ENCODE measurements at places on chromosomes 13 and 19.

DNA sequence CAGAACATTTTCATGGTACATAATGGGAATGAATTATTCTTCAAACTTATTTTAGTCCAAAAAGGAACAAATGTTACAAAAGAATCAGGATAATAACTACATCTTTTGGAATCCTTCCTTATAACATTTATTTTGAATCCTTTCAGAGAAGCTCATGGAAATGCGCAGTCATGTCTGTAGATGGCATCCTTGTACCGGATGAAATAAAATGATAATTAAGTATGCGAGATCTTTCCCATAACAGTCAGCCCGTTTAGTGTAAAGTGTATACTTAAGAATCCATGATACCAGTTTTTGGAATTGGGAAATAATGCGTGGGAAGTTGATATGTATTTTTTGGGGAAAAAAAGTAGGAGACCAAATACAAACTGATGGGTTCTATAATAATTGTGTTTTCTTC is 418.8 kb downstream of the GPC5 start:
- H3K4me3 ChIP-seq, result no peak overlapping the region
- no peaks in the 10 kb centered on the region for H3K36me3 ChIP-seq
- no peaks in the 10 kb centered on the region for H3K4me1 ChIP-seq
- H3K27ac ChIP-seq, result no peak overlapping the region
- no peak for DNase-seq

DNA sequence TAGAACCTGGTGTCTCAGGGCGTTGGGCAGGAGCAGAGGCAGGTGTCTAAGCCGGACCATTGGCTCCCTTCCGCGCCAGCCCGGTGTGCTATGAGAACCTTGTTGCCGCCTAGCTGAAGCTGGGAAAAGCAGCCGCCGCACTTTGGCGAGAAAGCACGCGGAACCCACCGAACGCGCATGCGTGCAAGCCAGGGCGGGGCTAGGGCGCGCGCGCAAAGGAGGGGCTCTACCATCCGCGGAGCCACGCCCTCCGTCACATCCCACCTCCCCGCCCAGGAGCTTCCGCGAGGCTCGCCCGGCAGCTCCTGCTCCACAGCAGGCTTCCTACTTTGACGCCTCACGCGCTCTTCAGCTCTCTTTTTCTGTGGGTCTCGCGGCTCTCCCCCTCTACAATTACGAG is 51.3 kb downstream of the WDR87 start:
- no peaks in the 10 kb centered on the region for H3K4me1 ChIP-seq
- no peaks in the 10 kb centered on the region for H3K36me3 ChIP-seq
- no peak overlapping the region for H3K27ac ChIP-seq

- DNase-seq, result no peak
- peak overlapping the region; percentile 40 for H3K4me3 ChIP-seq
- no peaks in the 10 kb centered on the region for H3K36me3 ChIP-seq
- no peaks in the 10 kb centered on the region for H3K4me1 ChIP-seq
These were observed 103.9 kb upstream of the DIAPH3 start for GRCh38 chr13:60267498-60268202.

GRCh38 chr13:46385946-46386345 is 1.1 kb downstream of the RUBCNL start:
- no peaks in the 10 kb centered on the region for H3K27me3 ChIP-seq
- no peak overlapping the region for H3K27ac ChIP-seq
- no peaks in the 10 kb centered on the region for H3K4me1 ChIP-seq
- no peak overlapping the region for H3K4me3 ChIP-seq

GRCh38 chr19:46118136-46118535 is 6.4 kb downstream of the IGFL3 start:
- no peak overlapping the region for H3K4me3 ChIP-seq
- DNase-seq, result no peak
- no peaks in the 10 kb centered on the region for H3K36me3 ChIP-seq
- H3K4me1 ChIP-seq, result no peaks in the 10 kb centered on the region

- H3K27me3 ChIP-seq, result no peaks in the 10 kb centered on the region
- no peak overlapping the region for H3K27ac ChIP-seq
- no peaks in the 10 kb centered on the region for H3K36me3 ChIP-seq
- H3K4me1 ChIP-seq, result no peaks in the 10 kb centered on the region
- DNase-seq, result no peak
- H3K4me3 ChIP-seq, result no peak overlapping the region
These were observed 913.2 kb upstream of the GPC6 start for GRCh38 chr13:92313382-92313781.

DNA sequence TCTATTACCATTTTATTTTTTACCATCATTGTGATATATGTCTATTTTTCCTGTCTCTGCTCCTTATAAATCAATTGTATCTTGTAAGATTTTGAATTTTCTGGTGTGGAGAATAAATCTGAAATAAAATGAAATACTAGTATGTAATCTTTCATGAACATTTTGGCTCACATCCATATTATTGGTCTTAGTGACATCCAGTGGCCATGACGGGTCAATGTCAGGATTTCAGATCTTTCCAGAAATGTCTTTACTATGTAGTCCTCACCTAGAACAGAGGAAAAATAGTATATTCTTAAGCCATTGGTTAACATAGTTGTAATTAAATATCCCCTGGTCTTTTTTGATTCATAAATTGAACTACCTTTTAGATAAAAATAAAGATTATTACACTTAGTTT is 109.8 kb upstream of the GPC6 start:
- no peaks in the 10 kb centered on the region for H3K27me3 ChIP-seq
- H3K36me3 ChIP-seq, result no peaks in the 10 kb centered on the region
- H3K4me3 ChIP-seq, result no peak overlapping the region
- no peak overlapping the region for H3K27ac ChIP-seq

- no peak overlapping the region for H3K27ac ChIP-seq
- no peaks in the 10 kb centered on the region for H3K36me3 ChIP-seq
- H3K27me3 ChIP-seq, result no peaks in the 10 kb centered on the region
- no peak for DNase-seq
- H3K4me3 ChIP-seq, result no peak overlapping the region
These were observed 66.9 kb upstream of the CACNA1A start for GRCh38 chr19:13573056-13573667.

DNA sequence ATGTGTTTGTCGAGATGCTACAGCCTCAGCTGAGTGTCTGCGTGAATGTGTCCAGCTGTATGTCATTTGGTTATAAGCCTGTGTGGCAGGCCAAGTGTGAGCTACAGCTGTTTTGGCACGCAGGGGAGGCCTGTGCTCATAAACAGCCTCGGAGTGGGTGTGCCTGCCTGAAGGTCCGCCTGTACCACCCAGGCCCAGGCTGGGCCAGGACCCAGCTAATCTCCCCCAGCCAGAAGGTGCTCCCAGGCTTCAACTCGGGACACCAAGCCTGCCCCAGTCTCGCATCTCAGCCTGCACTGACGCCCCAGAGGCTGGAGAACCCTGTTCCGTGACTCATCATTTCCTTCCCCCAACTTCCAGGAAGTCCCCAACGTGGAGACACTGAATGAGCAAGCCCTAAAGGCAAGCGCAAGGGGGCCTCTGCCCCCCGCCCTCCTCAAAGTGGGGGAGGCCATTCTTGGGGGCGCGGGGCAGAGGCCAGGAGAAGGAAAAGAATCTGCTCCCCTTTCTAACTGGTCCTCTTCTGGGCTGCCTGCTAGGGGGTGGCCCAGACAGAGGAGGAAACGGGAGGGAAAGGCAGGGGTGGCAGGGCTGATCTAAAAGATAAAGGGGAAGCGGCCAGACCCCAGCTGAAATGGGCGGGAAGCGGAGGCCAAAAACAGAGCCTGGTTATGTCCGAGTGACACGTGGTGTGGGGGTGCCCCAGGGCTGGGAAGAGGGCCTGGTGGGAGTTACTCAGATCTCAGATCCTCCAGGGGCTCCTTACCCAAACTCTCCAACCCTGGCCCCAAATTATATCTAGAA is 2.0 kb downstream of the SLC1A5 start:
- peak overlapping the region; percentile 92 for H3K4me3 ChIP-seq
- H3K36me3 ChIP-seq, result peaks cover 3% of the 10 kb centered on the region
- H3K27ac ChIP-seq, result peak overlapping the region; percentile 89
- peaks cover 8% of the 10 kb centered on the region for H3K4me1 ChIP-seq

DNA sequence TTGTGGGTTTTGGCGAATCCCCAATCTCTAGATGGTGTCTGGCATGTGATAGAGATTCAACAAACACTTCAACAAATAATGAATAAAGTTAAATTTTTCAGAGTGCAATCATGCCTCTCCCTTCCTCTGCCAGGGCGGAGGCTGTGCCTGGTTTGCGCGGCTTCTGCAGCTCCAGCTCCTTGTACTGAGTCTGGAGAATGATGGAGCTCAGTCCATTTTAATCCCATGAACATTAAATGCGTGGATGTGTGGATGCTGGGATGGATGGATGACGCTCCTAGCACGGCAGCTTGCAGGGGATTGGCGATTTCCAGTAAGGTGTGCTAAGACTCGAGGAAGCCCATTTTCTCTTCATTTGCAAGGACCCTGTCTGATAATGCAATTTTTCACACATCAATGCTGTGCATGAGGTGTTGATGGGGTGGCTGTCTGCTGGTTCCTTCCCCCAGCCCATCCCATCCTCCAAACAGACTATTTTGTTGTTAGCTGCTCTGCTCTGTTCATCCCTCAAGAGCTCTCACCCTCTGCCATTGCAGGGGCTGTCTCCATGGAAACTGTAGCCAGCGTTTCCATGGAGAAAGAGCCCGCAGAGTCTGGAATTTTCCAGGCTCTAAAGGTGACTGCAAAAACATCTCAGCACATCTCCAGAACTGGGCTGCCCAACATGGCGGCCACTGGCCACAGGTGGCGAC is 92.6 kb upstream of the PEG3 start:
- no peak overlapping the region for H3K27ac ChIP-seq
- H3K4me3 ChIP-seq, result no peak overlapping the region
- H3K4me1 ChIP-seq, result no peaks in the 10 kb centered on the region
- H3K27me3 ChIP-seq, result no peaks in the 10 kb centered on the region
- H3K36me3 ChIP-seq, result no peaks in the 10 kb centered on the region

DNA sequence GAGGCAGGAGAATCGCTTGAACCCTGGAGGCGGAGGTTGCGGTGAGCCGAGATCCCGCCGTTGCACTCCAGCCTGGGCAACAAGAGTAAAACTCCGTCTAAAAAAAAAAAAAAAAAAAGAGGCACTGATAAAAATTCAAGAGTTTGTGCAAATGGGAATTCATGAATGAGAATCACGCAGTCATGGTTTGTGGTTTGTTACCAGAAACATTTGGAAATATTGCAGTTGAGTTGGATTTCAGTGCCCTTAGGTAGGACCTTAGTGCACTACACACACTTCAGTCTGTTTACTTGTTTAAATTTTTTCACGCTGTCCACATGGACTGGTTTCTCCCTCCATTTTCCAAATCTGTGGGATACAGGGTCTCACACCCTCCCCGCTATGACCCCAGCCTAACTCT is 28.4 kb downstream of the ZNF844 start:
- H3K27ac ChIP-seq, result peak overlapping the region; percentile 80
- DNase-seq, result no peak
- no peaks in the 10 kb centered on the region for H3K27me3 ChIP-seq
- H3K4me3 ChIP-seq, result peak overlapping the region; percentile 84

DNA sequence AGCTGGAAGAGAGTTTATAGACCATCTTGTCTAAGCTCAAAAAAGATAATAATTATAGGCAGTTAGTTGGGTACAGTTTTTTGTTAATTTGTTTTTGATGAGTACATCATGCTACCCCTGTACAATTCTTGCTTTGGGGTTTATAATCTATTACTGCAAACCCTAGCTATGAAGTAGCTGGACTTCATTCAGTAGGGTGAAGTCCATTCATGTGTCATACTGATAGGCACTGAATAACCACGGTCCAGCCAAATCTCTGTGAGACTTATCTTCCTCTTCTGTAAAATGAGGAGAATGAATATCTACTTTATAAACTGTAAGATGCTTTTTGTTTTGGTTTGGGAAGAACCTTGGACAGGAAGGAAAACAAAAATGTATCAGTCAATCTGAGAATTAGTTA is 19.5 kb downstream of the SLC46A3 start:
- no peak for DNase-seq
- H3K27ac ChIP-seq, result no peak overlapping the region
- no peak overlapping the region for H3K4me3 ChIP-seq
- no peaks in the 10 kb centered on the region for H3K4me1 ChIP-seq

GRCh38 chr13:108268466-108269112 is 929 bp upstream of the TNFSF13B start:
- no peak for DNase-seq
- H3K4me1 ChIP-seq, result no peaks in the 10 kb centered on the region
- no peak overlapping the region for H3K27ac ChIP-seq
- no peaks in the 10 kb centered on the region for H3K36me3 ChIP-seq
- H3K27me3 ChIP-seq, result no peaks in the 10 kb centered on the region
- H3K4me3 ChIP-seq, result no peak overlapping the region

DNA sequence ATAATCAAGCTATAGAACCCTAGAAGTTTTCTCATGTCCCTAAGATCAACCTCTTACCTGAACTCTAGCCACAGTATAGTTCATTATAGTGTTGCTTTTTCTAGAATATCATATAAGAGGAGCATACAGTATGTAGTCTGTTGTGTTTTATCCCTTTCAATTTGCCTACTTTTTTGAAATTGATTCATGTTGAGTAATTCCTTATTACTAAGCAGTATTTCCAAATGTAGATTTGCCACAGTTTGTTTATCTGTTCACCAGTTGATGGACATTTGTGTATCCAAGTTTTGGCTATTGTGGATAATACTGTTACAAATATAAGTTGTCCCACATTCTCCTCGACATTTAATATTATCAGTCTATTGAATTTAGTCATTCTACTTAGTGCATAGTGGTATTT is 138.0 kb downstream of the LMO7 start:
- no peak for DNase-seq
- H3K4me3 ChIP-seq, result no peak overlapping the region
- no peaks in the 10 kb centered on the region for H3K4me1 ChIP-seq
- no peaks in the 10 kb centered on the region for H3K27me3 ChIP-seq
- H3K36me3 ChIP-seq, result no peaks in the 10 kb centered on the region
- H3K27ac ChIP-seq, result no peak overlapping the region

- no peaks in the 10 kb centered on the region for H3K36me3 ChIP-seq
- H3K27ac ChIP-seq, result no peak overlapping the region
- no peaks in the 10 kb centered on the region for H3K27me3 ChIP-seq
- no peak overlapping the region for H3K4me3 ChIP-seq
- DNase-seq, result no peak
- H3K4me1 ChIP-seq, result peaks cover 7% of the 10 kb centered on the region
These were observed 10.9 kb upstream of the MEIS3 start for GRCh38 chr19:47430041-47430802.

GRCh38 chr13:41577436-41577835 is 120.1 kb downstream of the RGCC start:
- no peak overlapping the region for H3K4me3 ChIP-seq
- no peaks in the 10 kb centered on the region for H3K36me3 ChIP-seq
- no peaks in the 10 kb centered on the region for H3K27me3 ChIP-seq

Data from Panc1 (cell line).